ENCODE measurements at places on chromosomes 4 and X. TPM values are rescaled to one million over a fixed set of nuclear protein-coding genes. Genes with fewer than 3 reads are reported as not detected.

- DNase-seq: peak; percentile 93
Measured at GRCh38 chr4:94507708-94508107, 56.0 kb downstream of the PDLIM5 start.

- peak; percentile 91 for DNase-seq
Measured at GRCh38 chrX:101442085-101442484, 34.1 kb downstream of the HNRNPH2 start.

The CT45A10 gene
- total RNA-seq: not detected

The TLR8 gene
- not detected for total RNA-seq

DNA sequence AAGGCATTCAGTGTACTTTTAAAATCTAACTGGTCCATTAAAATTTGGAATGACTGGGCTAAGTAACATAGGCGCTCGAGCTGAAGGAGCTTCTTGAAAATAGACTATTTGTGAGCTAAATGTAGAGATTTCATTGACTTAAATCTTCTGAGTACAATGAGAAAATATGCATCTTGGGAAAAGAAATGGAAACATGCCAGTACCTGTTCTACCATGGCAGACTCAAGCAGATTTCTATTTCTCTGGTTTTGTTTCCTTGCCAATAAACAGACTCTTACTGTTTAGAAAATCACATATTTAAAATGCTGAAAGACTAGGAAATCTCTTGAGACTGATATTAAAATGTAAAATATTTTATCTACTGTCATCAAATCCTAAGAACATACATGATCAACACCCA lies 678.1 kb downstream of the FAT4 start:
- DNase-seq: no peak

GRCh38 chrX:41033299-41033698 lies 51.9 kb upstream of the USP9X start:
- DNase-seq: no peak

DNA sequence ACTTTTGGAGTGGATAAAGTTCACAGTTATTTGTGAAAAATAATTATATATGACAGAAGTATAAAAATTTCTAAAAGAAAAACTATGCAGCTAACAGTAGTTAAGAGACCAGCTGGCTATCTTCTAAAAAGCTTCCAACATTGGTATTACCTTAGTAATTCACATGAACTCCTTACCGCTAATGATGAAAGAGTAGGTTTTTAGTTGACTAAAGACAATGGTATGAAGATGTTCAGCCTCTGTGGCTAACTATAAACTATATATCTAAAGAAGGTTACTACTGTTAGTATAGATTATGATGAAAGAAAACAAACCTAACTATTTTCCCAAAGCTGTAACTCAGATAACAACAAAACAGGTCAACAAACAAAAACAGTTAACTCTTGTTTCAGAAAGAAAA lies 10.4 kb downstream of the CCNI start:
- DNase-seq: peak; percentile 58

- no peak for DNase-seq
Measured at GRCh38 chr4:11197631-11198341, 230.9 kb downstream of the HS3ST1 start.

The NLGN4X gene
- total RNA-seq: 0.86 TPM

- DNase-seq: peak; percentile 51
Measured at GRCh38 chrX:23822397-23822796, 39.4 kb downstream of the SAT1 start.

The AFF1 gene
- 19.0 TPM for total RNA-seq
